ENCODE measurements at places on chromosomes 3 and 15.
A peak's percentile ranks its signal among the peaks of the same experiment; 100 is the strongest.

DNA sequence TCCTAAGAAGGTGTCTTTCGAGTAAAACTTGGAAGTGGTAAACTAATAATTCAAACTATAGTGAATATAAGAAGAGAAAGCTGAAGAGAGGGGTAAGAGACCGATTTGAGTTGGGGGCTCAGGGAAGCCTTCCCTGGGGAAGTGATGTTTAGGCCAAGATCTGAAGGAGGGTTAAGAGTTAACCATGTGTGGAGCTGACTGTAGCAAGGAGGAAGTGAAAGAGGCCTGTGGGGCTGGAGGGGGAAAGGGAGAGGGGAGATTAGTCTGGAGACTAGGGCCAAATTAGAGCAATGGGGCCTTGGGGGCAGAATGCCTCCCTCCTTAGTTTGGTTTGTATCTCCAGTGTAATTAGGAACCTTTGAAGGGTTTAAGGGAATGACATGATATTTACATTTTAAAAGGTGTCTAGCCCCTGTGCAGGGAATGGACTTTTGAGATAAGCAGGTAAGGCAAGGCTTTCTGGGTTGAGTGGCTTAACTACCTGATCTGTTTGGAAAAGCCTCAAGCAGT lies 2.2 kb downstream of the ZNF592 start:
- no peak for DNase-seq

GRCh38 chr15:37824717-37825382 lies 109.6 kb upstream of the TMCO5A start:
- no peak for DNase-seq

GRCh38 chr3:186512570-186513302 lies 31.4 kb downstream of the CRYGS start:
- no peak for DNase-seq

- no peak for DNase-seq
Measured at GRCh38 chr3:130312374-130312773, 33.1 kb upstream of the COL6A5 start.

DNA sequence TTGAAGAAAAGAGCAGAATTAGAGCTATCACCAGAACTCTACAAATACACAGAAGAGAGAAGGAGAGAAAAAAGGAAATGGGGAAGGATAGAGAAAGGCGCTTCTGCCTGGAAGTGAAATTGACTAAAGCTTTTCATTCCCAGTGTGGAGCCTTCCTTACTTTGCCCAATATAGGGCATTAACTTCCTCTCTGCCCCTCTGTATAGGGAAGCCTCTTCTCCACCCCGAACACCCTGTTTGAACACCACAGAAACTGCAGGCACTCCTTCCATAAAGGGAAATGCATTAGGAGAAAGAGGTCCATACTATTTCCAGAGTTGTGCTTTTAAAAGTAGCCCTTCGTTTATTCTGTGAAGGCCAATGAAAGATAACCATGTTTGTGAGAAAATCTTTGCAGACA lies 248.5 kb downstream of the RAP2B start:
- no peak for DNase-seq

DNA sequence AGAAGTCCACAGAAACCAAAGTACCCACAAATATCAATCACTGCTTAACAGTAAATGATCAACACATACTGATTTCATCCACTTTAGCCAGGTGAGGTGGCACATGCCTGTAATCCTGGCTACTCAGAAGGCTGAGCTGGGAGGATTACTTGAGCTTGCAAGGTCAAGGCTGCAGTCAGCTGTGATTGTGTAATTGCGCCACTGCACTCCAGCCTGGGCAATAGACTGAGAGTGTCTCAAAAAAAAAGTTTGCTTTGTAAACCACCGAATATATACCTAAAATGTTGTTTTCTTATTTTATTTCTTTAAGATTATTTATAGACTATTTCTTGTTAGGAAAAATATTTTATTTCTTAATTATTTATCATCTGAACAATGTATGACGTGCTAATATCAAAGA lies 8.7 kb upstream of the ATP13A4 start:
- DNase-seq: no peak

DNA sequence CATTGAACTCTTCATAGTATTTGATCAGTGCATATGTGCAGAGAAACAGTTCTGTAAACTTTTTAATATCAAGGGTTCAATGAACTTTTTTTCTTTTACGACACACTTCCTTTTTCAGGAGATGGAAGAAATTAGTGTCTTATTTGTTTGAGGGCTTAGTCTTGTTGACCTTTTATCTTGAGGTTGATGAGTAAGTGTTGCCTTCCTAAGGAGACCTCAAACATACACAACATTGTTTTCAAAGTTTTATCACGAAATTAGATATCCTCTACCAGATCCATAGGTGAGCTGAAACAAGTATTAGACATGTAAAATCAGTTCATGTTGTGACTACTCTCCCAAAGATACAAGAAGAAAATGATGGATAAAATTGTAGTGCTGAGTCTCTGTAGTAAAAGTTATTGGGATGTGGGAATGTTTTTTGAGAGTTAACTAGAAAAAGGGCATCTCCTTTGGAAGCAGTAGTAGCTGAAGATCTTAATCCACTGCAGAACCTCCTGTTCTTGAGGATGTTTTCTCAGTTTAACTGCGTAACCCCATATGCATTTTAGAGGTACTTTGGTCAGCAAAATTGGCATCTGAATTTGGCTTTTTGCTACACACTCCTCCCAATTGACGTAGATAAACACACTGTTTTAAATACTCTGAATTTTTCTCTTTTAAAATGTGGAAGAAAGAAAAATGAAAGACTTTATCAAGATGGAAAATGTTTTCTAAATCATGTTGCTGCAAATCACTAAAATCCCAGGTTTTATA lies 116.8 kb downstream of the GALK2 start:
- no peak for DNase-seq

DNA sequence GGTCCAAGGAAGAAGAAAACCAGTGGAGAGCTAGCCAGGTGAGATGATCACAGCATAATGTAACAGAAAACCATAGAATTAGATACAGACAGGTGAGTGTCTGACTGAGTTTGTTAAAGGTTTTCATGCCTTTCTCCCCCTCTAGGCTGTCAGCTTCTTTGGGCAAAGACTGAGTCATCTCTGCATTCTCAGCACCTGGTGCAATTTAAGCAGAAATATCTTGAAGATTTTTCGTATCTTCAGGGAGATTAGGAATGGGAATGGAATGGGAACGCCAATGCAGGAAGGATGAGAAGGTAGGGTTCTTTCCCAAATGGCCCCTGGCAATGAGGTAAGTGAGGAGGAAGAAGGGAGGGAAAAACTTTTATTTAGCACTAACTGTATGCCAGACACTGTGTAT lies 122.0 kb upstream of the SLC7A14 start:
- DNase-seq: no peak

DNA sequence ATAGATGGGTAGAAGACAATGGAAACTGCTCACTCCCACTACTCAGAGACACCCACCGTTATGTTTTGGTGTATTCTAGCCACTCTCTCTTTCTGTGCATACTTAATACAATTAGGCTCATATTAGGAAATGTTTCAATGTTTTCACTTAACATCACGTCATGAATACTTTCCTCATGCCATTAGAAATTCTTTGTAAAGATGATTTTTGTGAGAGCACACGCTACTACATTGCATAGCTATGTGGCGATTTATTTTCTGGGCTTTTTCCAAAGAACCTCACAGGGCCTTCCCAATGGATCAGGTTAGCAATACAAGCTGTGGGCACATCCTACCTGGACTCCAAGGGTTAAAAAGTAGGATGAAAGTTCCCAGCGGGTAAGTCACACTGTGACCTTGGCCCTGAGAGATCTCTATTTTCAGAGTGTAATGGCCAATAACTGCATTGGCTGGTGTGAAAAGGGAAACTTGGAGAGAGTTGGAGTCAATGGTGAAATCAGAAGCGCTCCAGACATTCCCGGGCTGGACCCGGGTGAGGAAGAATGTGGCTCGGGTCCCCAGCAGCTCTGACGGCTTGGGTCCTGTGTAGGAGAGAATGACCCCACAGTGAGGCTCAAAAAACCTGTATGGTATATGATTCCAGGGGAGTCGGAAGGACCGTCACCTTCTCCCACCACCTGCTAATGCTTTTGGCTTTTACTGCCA lies 25.8 kb upstream of the TGM5 start:
- no peak for DNase-seq

- peak; percentile 18 for DNase-seq
Measured at GRCh38 chr3:110236976-110237610, 834.5 kb upstream of the NECTIN3 start.

DNA sequence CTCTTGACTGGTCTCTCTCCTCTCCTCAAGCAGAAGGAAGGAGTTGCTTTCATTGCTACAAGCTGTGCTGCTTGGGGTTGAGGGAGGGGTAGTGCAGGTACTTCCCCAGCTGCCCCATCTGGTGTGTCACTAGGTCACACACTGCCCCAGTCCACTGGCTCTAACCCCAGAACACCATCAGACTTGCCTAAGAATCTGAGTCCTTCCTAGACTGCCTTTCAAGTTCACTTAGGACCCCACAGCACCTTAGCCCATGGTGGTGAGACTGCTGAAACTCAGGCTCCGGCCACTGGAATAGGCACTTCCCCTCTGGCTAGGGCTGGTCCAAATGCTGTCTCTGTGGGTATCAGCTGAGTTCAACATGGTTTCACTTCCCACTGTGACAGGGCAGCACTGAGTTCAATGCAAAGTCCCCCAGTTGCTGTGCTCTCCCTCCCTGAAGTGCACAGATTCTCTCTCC lies 279.7 kb upstream of the GOLGA6L4 start:
- DNase-seq: no peak

DNA sequence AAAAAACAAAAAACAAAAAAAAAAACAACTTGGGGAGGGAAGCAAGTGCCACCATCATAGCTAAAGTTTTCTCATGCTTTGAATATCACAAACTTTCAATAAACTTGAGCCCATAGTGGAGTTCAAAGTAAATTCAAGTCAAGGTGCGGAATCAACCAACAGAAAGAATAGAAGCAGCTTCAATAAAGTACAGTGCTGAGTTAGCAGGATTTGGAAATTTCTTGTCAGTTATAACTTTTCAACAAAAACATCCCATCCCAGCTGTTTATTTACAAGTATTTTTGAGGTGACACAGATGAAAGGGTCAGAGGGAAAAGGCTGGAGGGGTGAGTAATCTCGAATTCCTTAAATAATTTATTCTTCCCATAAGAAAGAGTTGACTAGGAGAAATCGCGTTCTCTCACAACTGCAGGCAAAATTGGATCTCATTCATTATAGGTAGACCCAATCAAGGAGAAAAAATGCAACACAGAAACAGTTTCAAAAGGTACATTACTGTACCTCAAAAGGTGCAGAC lies 477.4 kb upstream of the RASGRP1 start:
- DNase-seq: no peak

GRCh38 chr15:48596841-48597240 lies 48.7 kb downstream of the FBN1 start:
- DNase-seq: no peak

GRCh38 chr3:41682382-41682781 lies 279.5 kb downstream of the ULK4 start:
- no peak for DNase-seq

Measured in NCI-H526 treated with DMSO at 0.1 percent for 48 hours (cell line).